ENCODE measurements at places on chromosomes 5 and 9.

DNA sequence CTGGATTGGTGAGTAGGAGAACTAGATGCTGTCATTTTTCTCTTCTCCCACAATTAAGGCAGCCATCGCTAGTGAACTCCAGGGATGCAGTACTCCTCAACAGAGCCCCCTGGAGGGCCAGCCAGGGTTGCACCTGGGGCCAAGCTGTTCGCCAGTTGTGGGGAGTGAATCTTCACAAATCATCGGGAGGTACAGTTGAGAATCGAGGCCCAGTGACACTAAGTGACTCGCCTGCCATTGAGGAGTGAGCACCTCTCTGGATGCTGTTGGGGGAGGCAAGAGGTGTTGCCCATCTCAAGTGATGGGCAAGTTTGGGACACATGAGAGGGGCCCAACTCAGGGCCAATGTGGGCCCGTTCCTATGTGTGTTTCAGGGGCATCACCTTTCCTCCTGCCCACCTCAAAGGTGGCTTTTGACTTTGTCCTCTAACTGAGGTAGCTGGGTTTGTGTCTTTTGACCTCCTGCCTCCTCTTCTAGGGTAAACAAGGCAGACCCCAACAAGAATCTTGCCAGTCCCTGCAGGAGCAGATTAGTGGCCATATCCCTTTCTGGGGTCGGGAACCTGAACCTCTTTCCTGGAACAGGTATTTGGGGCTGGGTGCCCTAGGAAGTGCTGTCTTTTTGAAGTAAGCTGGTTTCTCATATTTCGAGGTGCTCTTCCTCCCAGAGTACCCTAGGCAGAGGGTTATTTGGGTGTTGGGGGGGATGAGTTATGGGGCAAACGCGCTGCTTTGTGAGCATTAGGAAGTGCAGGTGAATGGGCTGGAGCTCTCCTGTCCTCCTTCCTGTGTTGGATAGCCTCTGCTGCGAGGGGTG, 181.2 kb downstream of the MACROH2A1 start:
- no peak for DNase-seq

GRCh38 chr5:9405196-9405754, 140.6 kb downstream of the SEMA5A start:
- DNase-seq = no peak

GRCh38 chr5:138869763-138870500, 5.2 kb downstream of the LRRTM2 start:
- DNase-seq = peak; percentile 52

- DNase-seq = no peak
Measured at GRCh38 chr5:10753178-10753577, 7.9 kb downstream of the DAP start.

DNA sequence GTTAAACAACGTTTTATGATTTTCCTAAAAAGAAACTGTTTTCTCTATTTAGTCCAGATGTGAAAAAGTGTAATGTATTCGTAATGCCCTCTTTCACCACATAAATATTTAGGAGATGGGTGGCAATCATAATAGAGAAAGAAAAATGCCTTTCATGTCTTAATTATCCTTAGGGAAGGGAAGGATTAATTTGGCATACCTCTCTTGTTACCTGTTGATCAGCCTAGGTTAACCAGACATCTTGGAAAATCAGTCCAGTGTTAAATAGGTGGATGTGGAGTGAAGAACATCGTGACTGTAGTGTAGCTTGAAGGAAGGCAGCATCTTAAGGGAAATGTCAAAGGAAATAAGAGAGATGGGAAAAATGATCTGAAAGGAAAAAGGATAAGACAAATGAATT, 76.2 kb downstream of the NNT start:
- no peak for DNase-seq

DNA sequence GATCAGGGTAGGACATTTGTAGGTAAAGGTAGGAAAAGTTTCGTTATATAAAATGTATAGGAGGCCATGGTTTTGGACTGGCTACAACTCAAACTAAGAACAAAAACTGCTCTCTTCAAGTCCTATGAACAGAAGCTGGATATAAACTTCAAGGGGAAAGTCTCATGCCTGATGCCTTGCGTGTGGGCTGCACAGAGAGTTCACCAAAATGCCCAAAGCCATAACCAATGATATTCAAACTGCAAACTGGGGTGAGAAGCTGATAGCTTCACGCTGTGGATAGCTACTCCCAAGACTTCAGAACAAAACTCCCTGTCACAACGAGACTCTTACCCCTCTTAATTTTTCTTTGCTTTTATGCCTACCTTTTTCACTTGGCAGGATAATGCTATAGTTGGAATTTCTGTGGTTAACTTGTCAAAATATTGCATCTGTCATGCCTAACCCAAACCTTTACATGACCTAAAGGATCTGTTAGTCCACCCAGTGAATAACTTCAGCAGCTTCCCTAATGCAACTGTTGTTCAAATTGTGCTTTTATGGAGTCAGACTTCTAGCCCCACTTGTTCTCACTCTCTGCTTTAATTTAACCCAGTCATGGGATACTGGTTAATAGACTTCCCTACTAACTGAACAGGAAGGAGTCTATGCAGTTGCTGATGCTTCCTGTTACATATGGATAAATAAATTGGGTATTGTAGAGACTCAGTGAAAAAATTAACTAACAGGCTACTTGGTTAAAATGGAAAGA, 71.9 kb downstream of the SFXN1 start:
- no peak for DNase-seq

DNA sequence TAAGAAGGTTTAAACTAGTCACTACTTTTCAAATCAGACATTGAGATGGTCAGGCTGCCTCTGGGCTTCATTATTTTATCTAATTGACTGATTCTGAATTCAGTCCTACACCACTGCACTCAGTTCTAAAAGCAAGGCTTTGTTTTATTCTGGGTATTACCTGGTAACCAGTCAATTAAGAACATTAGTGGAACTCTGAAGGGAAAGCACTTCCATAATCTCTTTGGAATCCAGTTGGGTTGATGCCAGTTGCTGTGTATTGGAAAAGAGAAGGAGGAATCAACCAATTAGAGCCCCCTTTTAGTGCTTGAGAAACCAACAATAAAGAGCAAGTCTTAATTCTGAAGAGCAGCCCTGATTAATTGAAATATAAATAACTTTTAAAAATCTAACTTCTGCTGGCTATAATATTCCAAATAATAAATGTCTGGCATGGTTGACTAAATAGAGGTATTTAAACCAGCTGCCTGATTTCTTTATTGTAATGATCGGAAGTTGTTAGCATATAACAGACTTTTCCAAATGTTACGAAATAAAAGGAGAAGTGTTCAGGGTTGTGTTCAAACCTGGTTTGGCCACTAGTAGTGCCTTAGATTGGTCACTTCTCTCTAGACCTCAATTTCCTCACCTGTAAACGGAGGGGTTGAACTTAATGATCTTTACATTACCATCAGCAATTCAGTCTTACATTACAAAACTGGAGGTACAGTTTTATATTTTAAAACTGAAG, 32.0 kb downstream of the CPEB4 start:
- no peak for DNase-seq

DNA sequence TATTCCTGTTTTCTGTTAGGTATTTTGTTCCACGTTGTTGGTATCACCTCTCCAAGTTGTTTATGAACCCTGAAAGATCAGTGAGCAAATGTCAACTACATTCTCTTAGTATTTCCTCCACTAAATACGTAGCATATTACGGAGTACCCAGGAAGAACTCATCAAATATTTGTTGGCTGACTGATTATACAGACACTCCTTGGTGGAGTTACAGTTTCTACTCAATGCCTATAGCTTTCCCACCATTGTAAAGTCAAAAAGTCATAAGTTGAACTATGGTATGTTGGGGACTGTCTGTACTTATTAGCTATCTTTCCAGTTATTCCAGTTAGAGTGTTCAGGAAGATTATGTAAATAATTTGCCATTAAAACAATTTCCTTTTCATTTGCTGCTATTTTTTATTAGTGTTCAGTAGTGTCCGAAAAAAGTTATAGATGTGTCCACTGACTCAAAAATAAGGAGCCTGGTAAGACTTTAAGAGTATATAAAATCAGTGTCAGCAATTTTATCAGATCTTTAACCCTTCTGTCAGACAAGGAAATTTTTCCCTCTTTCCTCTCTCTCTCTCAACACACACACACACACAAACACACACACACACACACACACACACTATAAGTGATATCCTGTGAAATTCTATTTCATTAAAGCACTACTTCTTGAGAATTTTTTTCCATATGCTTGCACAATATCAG, 6.8 kb upstream of the APBA1 start:
- no peak for DNase-seq

DNA sequence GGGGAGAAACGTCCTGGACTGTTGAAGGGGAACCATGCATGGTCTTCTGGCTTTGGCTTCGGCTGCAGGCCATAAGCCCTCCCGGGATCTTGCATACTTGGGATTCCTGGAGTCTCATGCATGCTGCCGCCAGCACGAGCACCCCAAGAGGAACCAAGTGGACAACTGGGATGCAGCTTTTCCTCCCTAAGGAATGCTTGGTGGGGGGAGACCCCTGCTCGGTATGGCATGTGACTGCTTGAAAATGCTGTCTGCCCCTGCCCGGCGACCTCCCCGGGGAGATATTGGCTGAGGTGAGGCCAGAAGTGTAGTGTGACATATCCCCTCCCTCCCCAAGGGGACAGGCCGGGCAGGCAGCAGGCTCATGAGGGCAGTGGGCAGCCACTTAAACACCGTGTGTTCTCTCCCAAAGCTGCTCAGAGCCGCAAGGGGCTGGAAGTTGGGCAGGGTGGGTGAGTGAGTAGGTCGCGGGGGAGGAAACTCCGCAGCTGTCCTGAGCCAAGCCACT, 15.7 kb downstream of the TMEM171 start:
- no peak for DNase-seq

GRCh38 chr9:88953381-88954029, 37.8 kb upstream of the S1PR3 start:
- peak; percentile 88 for DNase-seq

GRCh38 chr5:150461231-150461630, 11.7 kb upstream of the RPS14 start:
- DNase-seq = no peak

DNA sequence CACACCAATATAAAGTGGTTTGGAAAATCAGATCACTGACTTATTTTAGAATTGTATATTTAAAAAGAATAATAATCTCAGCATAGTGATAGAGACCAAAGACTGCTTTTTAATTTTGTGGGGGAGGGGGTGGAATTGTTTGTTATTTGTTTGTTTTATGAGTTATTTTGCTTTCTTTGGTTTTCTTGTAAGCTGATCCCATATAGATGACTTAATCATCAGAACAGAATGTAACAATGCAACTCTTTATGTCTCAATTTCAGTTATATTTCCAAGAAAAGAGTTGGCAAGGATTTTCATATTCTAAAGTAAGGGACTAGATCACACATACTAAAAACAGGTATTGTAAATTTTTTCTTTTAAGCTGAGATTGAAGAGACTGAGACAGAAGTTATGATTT, 984.9 kb downstream of the TLE4 start:
- peak; percentile 51 for DNase-seq

- no peak for DNase-seq
Measured at GRCh38 chr5:143593723-143594122, 190.2 kb upstream of the NR3C1 start.

- peak; percentile 39 for DNase-seq
Measured at GRCh38 chr9:100186356-100186755, 87.3 kb downstream of the INVS start.

GRCh38 chr5:347712-348284, 26.3 kb downstream of the AHRR start:
- no peak for DNase-seq

DNA sequence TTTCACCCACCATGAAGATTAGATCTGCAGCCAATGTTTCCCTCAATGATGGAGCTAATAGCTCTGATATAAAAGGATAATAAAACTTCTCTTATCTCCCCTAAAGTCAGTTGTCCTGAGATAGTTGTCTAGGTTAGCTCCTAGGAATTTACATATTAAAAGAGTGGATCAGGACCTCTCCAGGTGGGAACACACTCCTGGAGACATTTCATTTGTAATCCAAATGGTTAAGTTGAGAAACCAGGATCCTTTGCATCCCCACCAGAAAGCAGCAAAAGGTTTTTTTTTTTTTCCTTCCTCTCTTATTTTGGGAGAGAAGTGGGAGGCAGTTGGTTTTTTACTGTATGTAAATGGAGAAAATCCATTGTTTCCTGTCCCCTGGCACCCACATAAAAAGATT, 182.5 kb upstream of the FBXL17 start:
- DNase-seq = no peak

GRCh38 chr5:92704590-92704989, 876.4 kb downstream of the NR2F1-AS1 start:
- DNase-seq = peak; percentile 30

- no peak for DNase-seq
Measured at GRCh38 chr9:82920154-82920553, 142.8 kb downstream of the RASEF start.

DNA sequence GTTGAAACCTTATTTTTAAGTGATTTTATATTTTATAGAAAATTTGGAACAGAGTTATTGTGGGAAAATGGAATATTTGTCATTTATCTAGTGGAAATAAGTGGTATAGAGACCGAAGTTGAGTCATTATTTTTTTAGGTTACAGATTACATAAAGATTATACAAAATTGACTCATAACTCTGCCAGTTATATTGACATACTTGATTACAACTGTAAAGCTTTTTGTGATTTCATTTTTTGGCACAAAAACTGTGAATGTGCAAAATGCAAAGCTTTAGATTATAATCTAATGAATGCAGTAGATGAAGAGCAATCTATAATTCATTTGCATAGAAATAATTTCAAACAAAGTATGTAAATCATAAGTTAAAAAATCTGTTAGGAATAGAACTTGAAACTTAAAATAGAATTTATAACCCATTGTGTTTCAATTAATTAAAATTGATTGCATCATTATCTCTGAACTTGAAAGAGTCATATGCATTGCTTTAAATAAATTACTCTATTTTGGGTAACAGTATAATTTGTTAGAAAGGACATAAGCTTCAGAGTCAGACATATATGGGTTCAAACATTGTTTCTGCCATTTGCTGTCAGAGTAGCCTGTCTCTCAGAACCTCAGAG, 280.4 kb downstream of the FER start:
- no peak for DNase-seq

DNA sequence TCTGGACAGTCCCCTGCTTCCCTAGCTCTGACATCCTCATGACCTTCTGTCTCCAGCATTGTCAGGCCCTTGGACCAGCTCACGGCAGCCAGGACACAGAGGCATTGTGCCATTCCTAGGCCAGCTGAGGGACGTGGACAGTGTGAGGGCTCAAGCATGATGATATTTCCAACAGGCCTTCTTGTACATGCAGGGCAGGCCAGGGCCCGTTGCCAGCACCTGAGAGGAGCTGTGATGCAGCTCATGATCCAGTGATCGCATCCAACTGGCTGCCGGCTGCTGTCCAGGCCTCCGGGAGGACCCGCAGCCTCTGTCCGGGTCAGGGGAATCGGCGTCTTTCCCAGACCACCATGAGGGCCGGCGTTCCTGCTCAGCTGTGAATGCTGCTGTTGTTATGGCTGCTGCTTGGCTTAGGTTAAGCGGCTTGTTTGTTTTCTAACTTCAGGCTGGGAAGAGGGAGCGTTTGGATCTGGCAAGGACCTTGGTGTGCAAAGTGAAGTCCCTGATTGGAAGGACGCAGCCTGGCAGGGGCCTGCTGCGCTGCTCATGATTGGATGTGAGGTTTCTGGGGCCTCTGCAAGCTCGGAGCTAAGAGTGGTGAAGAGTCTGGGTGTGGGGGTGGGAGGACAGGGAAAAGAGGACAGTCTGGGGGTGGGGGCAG, 53.8 kb downstream of the PDZD2 start:
- no peak for DNase-seq

GRCh38 chr9:122453677-122454135, 24.0 kb downstream of the OR1J1 start:
- peak; percentile 64 for DNase-seq
